Calu3 (cell line): ENCODE measurements at places on chromosomes 4 and X.

DNA sequence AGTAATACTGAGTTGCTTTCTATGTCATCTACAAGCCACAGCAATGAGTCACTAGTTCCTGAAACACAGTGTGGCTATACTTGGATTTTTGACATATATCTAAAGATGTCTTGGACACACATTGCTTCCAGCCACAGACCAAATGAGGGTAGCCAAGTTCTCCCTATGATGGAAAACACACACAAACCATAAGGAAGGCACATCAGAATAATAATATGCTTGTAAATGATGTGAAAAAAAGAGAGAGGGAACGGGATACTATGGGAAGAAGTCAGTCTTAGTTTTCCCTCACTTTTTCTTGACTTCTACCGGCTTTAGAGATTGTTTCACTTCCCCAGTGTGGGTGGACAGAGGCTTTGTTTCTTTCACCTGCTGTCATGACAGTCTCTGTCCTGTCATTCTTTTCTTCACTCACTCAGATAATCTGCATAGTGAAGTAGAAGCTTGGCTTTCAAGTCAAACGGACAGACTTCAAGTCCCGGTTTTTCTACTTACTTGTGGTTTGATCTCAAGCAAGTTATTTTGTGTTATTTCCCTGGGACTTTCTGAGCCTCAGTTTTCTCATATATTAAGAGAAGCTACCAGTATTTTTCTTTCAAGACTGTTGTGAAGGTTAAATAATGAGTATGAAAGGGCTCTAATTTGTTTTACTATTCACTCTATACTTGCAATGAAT lies 34.7 kb downstream of the P2RY10 start:
- no peak for DNase-seq

DNA sequence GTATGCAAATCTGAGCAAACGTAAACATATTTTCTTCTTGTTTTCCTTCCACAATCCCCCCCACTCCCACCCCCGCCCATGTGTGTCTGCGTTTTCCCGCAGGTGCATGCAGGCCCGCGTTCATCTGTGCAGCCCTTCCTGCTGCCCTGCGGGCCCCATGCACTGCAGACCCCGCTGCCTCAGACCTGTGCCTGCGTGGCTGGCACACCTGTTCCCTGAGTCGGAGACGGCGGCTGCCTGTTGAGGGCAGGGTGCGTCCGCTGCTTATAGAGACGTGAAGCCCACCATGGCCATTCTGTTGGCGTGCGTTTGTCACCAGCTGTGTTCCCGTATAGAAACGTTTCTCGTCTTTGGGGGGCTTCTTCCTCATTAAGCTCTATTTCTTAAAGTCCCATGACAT lies 51.5 kb downstream of the PCGF3 start:
- no peak for DNase-seq

GRCh38 chrX:74835566-74835965 lies 89.7 kb downstream of the NEXMIF start:
- no peak for DNase-seq

GRCh38 chr4:26860157-26860921 lies at the start of gene STIM2:
TSS of gene STIM2 (plus strand) at chr4:26860841.
- peak; percentile 96 for DNase-seq

DNA sequence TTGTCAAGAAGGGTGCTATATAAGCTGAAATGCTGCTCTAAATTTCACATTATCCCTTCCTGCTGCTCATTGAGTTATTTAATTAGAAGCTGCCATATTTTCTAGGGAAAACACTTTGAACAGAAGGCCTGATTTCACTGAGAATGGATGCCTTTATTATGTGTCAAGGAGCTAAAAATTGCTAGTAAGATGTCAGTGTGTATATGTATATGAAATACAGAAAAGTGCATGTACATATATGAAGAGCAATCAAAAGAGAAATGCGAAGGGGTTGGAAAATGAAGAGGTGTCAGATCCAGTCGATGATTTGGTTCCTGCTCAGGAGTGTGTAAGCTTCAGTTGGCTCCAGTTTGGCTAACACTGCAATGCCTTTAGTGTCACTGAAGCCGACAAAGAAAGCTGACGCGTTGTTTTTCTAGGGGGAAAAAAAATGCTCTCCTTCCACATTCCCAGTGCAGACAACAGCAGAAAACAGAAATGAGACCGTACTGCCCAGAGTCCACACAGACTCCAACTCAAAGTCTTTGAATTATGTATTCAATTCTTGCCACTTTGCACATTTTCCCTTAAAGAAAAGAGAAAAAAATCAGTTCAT lies 154.2 kb downstream of the NHS start:
- DNase-seq: no peak

DNA sequence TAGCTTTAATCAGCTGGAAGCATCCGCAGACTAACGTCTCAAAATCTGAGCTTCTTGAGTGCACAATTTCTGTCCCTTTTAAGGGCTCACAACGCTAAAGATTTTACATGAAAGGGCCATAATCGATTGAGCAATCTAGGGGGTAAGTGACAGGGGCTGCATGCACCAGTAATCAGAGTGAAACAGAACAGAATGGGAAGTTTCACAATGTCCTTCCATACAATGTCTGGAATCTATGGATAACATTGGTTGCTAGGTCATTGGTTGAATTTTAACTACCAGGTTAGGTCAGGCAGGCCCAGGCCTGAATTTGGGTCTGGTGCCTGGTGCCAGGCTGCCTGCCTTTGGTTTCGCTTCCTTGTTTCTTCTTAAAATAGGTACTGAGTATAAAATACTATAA lies 42.0 kb upstream of the MTMR8 start:
- DNase-seq: no peak

DNA sequence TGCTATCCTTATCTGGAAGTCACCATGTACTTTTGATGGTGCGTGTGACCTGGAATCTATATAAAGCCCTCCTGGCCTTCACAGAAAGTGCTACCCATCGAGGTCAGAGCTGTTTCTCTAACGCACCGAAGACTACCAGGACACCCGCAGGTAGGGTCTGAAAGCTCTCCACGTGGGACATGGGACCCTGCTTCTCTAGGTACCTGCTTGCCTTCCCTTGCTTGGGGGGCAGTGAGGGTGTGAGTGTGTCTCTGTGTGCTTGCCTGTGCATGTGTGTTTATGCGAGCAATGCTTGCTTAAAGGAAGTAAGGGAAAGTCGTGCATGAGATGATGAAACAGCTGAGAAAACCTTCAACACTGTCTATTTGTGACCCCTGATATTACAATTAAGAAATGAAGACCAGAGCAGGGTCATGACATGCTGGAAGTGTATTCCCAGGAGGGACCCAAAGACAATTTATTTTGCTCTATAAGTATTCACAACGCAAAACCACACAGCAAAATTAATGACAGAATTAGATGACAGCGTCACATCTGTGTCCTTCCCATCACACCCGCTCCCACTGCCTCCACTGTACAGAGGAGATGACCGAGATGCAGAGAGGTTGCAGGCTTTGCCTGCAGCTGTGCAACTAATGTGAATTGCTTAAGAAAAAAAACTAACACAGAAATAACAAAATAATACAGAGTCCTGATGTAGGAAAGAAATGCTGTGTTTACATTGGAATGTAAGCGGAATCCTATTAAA lies 76.4 kb upstream of the HELT start:
- no peak for DNase-seq
